Activated CD8-positive, alpha-beta T cell treated with anti-CD3 and anti-CD28 coated beads for 36 hours (primary cell): ENCODE measurements at places on chromosomes 5 and 9. TPM values are rescaled to one million over a fixed set of nuclear protein-coding genes. Genes with fewer than 3 reads are reported as not detected.

Gene CACFD1
- total RNA-seq: 1.3 TPM

Gene IRX2
- not detected for total RNA-seq

Gene MYOT
- total RNA-seq: not detected

Gene STRBP
- total RNA-seq: 43.2 TPM

Gene SH3RF2
- not detected for total RNA-seq

Gene FBLL1
- not detected for total RNA-seq

- DNase-seq: no peak
Observed at GRCh38 chr5:97624886-97625285, 441.8 kb upstream of the RIOK2 start.

- no peak for DNase-seq
Observed at GRCh38 chr9:125844611-125845010, 97.4 kb downstream of the PBX3 start.

GRCh38 chr9:88988796-88989641 is 2.2 kb upstream of the S1PR3 start:
- peak; percentile 42 for DNase-seq

DNA sequence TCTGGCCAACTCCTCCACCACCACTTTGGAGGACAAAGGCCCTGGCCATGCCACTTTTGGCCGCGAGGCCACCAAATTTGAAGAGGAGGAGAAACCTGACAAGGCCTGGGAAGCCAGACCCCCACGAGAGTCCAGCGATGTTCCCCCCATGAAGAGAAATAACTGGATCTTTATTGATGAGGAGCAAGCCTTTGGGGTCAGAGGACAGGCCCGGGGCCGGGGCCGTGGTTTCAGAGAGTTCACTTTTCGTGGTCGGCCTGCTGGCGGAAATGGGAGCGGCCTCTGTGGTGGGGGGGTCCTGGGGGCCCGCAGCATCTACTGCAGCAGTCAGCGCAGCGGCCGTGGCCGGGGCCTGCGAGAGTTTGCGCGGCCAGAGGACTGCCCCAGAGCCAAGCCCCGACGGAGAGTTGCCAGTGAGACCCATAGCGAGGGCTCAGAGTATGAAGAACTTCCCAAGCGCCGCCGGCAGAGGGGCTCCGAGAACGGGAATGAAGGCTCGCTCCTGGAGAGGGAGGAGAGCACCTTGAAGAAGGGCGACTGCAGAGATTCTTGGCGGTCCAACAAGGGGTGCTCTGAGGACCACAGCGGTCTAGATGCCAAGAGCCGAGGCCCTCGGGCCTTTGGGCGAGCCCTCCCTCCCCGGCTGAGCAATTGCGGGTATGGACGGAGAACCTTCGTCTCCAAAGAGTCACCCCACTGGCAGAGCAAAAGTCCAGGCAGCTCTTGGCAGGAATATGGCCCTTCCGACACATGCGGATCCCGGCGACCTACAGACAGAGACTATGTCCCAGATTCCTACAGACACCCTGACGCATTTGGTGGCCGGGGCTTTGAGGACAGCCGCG is 27.4 kb upstream of the POMT1 start:
- DNase-seq: no peak

DNA sequence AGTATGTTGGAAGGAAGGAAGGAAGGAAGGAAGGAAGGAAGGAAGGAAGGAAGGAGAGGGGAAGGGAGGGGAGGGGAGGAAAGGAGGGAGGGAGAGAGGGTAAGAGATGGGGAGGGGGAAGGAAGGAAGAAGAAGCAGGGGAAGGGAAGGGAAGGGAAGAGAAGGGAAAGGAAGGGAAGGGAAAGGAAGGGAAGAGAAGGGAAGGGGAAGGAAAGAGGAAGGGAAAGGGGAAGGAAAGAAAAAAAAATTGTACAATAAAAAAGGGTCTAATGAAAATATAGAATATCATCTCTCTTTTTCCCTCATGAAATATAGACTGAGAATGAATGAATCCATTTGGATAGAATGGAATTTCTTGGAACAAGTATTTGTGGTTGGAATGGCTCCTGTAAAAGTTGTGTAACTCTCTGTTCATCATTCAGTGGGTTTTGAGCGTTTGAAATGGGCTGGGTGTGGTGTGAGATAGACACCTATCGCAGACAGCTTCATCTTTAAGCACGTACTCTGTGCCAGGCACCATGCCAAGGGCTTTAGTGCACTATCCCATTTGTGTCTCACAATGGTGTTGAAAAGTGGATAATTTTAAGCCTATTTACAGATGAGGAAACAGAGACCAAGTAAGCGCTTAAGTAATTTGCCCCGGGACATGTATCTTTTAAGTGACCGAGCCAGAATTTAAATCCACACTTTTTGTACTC is 11.6 kb upstream of the PAPPA start:
- no peak for DNase-seq

GRCh38 chr5:142819825-142820224 is 49.6 kb downstream of the ARHGAP26 start:
- DNase-seq: no peak

- DNase-seq: peak; percentile 87
Observed at GRCh38 chr5:142611154-142611553, 74.7 kb downstream of the FGF1 start.

DNA sequence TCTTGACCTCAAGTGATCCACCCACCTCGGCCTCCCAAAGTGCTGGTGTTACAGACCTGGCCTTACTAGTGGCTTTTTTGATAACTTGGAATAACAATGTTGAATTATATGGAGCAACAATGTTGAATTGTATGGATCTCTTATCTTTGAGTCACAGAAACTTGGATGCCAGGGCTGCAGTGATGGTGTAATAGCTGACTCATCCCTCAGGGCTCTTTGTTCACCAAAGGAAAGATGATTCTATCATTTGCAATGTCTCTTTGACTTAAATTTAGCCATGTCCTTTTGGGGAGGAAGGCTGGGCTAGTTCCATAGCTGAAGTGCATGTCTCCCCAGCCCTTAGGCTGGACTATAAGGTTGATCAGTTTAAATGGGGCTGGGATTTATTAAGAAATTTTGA is 172.3 kb downstream of the PDZD2 start:
- DNase-seq: no peak

- peak; percentile 64 for DNase-seq
Observed at GRCh38 chr5:141508798-141509611, 20.1 kb downstream of the PCDHGC5 start.

DNA sequence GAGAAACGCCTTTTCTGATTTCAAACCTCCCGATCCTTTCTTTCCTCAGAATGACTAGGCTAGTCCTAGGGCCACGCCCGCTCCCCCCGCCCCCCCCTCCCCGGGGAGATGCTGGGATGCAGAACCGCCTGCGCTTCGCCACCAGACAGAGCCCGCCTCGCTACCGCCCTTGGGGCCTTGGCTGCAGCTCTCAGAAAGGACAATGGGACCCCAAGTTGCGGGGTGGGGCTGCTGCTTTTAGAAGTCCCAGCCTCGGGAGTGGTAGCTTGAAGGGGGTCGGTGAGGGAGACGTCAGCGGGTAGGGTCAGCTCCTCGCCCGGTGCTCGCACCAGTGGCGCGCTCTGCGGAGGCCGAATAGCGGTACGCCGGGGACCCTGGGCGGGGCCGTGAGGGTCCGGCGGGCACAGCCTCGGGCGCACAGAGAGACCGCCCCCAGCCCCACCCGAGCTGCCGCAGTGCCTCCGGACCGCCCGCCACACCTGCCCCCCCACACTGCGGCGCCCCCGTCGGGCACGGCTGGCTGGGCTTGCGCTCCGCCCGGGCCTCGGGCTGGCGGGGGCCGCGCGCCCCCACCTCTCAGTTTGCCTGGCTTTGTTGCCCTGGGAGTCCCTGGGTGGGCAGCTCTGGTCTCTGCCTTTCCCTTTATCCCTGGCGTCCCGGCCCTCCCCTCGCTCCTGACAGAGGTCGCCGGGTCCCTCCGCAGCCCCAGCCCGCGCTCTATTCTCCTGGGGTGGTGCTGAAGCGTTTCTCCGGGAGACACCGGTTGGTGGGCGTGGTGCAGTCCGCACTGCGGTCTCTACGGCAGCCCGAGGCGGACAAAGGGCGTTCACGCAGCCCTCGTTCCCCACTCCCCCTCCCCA is 1.2 kb downstream of the MAP1B start:
- DNase-seq: peak; percentile 14

DNA sequence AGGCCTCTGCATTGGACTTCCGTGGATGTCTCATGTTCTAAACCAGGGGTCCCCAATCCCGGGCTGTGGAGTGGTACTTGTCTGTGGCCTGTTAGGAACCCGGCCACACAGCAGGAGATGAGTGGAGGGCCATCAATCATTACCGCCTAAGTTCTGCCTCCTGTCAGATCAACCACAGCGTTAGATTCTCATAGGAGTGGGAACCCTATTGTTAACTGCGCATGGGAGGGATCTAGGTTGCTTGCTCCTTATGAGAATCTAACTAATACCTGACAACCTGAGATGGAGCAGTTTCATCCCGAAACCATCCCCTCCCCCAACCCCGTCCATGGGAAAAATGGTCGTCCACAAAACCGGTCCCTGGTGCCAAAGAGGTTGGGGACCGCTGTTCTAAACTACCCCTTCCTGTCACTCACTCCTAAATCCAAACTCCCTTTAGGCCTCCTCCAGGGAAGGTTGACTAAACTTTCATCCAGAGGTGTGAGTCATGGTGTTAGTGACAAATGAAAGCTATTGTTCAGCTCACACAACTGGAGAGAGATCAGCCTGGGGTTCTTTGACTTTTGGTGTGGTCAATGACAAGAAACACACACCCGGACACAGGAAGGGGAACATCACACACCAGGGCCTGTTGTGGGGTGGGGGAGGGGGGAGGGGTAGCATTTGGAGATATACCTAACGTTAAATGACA is 9.5 kb downstream of the KCNV2 start:
- no peak for DNase-seq

DNA sequence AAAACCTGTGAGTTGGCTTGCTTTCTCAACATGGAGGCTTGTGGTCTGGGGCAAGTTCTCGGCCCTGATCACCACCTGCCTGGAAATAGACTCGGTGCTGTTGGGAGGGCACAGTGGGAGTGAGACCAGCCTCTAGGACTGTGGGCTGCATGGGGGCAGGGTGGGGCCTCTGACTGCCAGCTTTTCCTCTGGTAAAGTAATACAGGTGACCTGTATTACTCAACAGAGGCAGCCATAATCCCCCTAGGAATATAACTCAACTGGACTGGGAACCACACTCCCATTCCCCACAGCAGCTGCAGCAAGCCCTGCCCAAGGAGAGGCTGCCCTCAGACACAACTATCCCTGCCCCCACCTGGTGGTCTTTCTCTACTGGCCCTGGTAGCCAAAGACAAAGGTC is 72.8 kb downstream of the C9orf153 start:
- no peak for DNase-seq

DNA sequence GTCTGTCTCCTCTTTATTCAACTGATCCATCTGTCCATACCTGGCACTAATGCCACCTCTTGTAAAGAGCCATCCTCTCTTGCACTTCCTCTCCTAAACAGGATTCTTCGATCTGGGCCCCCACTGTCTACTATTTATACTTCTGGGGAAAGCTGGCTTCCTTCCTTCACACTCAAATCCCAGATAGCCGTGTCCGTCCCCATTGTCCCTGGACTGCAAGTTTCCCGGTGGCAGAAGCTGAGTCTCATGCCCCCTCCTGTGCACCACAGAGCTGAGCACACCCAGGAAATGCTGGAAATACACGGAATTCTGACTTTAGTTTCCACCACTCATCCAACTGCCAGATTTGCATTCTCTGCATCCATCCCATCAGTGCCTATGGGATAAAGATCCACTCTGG is 84.0 kb downstream of the MARCHF11 start:
- DNase-seq: no peak

DNA sequence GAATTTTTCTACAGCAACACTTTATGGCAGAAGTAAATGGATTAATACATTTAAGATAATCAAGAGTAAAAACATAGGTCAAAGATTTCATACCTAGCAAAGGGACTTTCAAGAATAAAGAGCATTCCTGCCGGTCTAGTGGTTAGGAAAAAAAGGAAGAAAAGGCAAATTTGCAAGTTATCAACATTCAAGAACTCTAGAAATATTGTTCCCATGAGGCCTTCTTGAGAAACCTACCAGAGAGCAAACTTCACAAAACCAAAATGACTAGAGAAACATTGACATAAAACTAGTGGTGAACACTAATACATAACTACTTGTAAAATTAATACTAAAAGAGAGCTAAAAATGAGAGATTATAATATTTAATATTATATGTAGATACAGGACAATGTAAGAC is 320.2 kb upstream of the RGMB start:
- no peak for DNase-seq

DNA sequence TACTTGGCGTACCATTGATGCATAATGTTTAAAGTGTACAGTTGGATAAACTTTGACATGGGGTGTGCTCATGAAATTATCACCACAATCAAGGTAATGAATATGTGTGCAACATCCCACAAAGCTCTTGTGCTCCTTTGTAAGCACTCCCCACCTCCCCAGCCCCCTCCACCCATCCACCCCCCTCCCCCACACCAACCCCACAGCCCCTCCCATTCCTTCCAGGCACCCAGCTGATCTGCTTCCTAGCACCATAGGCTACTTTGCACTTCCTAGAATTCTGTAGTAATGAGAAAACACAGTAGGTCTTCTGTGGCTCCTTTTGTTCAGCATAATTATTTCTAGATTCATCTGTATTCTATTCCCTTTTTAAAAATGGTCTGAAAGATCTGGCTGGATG is 24.5 kb downstream of the FGD3 start:
- no peak for DNase-seq

GRCh38 chr9:97889941-97890887 is 32.1 kb downstream of the TRMO start:
- DNase-seq: peak; percentile 82

GRCh38 chr5:67771221-67771620 is 444.3 kb upstream of the PIK3R1 start:
- DNase-seq: no peak
